NCI-H510A treated with DMSO at 0.1 percent for 48 hours (cell line): ENCODE measurements at places on chromosomes 6 and 20.

- no peak for DNase-seq
These were observed 33.9 kb upstream of the TBC1D20 start for GRCh38 chr20:496126-496696.

GRCh38 chr6:3777730-3778461 is 26.4 kb upstream of the PXDC1 start:
- no peak for DNase-seq

GRCh38 chr6:17679726-17680125 is 27.0 kb downstream of the NUP153 start:
- no peak for DNase-seq

DNA sequence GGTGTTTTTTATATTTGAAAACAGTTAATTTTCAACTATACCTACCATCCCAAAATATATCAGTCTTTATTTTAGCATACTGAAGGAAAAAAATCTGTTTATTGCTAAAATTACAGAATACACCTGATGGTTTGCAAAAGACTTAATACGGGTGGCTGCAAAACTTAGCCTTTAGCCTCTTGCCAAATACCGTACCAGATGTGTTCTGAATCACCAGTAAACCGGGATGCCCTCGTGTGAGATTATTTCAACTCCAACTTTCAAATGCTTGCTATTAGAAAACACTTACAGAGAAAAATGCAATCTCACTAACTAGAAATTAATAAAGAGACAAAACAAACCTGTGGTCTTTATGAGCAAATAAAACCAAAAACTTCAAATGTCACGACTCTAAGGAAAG is 36.0 kb downstream of the REV3L start:
- DNase-seq: no peak

GRCh38 chr20:57211908-57212533 is 54.4 kb downstream of the BMP7 start:
- no peak for DNase-seq

- DNase-seq: no peak
These were observed 55.2 kb downstream of the TGM2 start for GRCh38 chr20:38109591-38110524.
